ENCODE measurements at places on chromosomes 7 and 10.

GRCh38 chr10:63553473-63553872 lies 32.3 kb downstream of the REEP3 start:
- DNase-seq = no peak

DNA sequence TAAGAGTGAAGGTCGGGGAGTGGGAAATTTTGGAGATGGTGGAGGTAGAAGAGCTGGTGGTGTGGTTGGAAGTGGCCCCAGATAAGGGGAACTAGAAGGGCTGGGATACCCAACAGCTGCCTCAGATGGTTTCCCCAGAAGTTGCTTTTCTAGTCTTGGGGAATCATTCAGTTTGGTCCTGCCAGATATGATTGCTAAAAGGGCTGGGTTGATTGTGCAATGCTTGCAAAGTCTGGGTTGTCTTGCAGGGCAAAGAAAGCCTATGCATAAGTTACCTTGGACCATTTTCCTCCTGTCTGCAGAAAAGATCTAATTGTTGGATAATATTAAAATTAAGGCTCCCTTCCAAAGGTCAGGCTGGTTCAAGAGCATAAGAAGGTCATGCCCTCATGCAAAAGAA lies 213.8 kb upstream of the ZNF804B start:
- no peak for DNase-seq

DNA sequence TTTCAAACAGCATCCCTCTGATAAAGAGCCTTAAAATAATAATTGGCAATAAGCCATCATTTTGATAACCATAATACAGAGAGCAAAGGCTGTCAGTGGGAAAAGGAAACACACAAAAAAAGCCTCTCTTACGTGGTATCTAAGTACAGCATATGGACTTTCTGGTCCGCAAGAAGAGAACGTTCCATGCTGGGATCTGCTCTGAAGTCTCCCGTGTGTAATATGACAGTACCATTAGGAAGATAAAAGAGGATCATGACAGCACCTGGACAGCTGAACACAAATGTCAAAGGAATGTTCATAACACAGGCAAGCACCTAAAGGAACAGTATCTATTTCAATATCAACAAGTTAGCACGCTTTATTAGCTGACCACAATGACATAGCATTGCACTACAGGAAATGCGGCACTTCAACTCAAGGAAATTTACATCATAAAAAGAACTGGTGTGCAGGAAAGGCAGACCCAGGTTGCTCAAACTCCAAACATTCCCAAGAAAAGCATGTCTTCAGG lies 9.9 kb downstream of the DCLRE1A start:
- peak; percentile 82 for DNase-seq

GRCh38 chr7:7271094-7271874 lies 88.9 kb downstream of the C1GALT1 start:
- no peak for DNase-seq

GRCh38 chr10:20593649-20594048 lies 303.5 kb downstream of the NEBL start:
- no peak for DNase-seq

DNA sequence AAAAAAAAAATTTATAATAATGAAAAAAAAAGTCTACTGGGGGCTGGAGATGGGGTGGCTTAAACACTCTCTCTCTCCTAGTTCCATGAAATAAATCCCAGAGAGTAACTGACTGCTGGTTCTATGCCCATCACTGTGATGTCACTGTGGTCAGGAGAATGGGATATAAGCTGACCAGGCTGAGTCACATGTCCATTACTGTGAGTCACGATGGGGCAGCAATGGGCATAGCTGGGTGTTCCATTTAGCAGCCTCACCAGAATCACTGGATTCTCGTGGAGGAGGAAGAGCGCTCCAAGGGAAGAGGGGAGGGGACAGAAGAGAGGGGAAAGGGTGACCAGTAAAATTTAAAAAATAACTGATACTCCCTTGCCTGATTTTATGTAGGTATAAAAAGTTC lies 37.1 kb downstream of the MASTL start:
- DNase-seq = no peak

DNA sequence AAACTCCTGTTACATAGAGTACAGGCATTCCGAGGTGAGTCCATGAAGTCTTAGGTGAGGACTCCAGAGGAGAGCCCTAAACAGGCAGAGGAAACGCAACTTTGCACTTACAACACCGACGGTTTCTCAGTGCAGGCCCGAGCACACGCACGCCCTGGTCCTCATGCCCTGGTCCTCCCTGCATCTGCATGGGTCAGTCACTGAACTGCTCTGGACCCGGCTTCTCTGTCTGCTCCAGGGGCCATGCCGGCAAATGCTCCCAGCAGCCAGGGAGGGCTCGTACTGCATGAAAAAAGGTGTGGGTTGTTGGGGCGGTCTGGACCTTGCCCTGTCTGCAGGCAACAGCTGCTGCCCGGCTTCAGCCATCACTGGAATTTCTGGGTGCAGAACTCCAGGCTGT lies 317.3 kb upstream of the SHH start:
- no peak for DNase-seq

GRCh38 chr7:36207451-36208291 lies 54.6 kb downstream of the EEPD1 start:
- DNase-seq = peak; percentile 8

- no peak for DNase-seq
Measured at GRCh38 chr7:127682140-127682539, 30.1 kb downstream of the SND1 start.

- no peak for DNase-seq
Measured at GRCh38 chr7:106032295-106032694, 69.2 kb downstream of the CDHR3 start.

- DNase-seq = no peak
Measured at GRCh38 chr10:31757386-31757791, 171.2 kb downstream of the ARHGAP12 start.

GRCh38 chr10:5545778-5546710 lies 21.3 kb downstream of the CALML3 start:
- DNase-seq = no peak

- DNase-seq = no peak
Measured at GRCh38 chr7:70006261-70006920, 408.1 kb downstream of the AUTS2 start.

DNA sequence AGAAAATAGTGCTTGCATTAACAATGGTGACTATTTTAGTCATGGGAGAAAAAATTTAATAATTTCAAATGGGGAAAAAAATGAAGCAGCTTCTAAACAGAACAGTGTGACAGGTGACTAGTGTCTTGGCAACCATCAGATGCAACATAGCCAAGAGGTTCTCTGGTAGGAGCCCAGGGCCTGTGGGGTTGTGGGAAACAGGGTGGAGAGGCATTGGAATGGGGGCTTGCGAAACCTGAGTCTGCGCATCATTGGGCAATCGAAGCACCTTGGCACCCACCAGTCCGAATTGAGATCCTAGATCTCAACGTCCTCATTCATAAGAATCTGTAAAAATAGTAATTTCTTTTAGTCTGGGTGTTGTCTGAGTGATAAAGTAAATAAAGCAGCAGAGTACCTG lies 19.2 kb upstream of the PARD3 start:
- no peak for DNase-seq

GRCh38 chr10:53122281-53122680 lies 349.7 kb upstream of the MBL2 start:
- no peak for DNase-seq

Measured in erythroblast (primary cell).